Activated T-helper 17 cell treated with anti-CD3 and anti-CD28 coated beads, Interleukin-2, amount 50 U/mL, for 72 hours (primary cell): ENCODE measurements at places on chromosomes 12 and 14.
A peak's percentile ranks its signal among the peaks of the same experiment; 100 is the strongest.

- no peak for ATAC-seq
Observed at GRCh38 chr12:78361683-78362082, 502.9 kb upstream of the SYT1 start.

DNA sequence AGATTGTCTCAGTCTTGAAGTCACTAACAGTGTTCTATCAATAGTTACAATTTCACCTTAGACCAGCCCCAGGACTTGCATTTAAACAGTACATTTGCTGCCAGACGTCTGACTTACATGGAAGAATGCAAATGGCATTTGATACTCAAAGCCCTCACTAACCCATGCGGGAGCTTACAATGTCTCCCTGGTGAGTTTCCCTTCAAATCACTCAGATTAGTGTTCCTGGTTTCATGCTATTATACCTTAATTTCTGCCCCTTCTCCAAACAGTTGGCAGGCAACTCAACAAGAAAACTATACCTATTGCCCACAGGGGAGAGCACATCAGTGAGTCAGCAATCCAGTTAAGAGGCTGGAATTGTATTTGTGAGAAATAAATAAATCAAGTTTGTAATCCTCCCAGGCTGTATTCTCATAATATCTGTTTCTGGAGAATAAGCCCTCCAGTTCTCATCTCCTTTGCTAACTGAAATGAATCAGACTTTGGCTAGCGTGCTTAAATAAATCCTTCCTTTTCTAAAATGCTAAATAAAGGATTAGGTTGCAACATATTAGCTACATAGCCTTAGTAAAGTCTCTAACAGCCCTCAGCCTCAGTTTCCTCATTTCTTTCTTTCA, 23.7 kb downstream of the GSTZ1 start:
- ATAC-seq: no peak

DNA sequence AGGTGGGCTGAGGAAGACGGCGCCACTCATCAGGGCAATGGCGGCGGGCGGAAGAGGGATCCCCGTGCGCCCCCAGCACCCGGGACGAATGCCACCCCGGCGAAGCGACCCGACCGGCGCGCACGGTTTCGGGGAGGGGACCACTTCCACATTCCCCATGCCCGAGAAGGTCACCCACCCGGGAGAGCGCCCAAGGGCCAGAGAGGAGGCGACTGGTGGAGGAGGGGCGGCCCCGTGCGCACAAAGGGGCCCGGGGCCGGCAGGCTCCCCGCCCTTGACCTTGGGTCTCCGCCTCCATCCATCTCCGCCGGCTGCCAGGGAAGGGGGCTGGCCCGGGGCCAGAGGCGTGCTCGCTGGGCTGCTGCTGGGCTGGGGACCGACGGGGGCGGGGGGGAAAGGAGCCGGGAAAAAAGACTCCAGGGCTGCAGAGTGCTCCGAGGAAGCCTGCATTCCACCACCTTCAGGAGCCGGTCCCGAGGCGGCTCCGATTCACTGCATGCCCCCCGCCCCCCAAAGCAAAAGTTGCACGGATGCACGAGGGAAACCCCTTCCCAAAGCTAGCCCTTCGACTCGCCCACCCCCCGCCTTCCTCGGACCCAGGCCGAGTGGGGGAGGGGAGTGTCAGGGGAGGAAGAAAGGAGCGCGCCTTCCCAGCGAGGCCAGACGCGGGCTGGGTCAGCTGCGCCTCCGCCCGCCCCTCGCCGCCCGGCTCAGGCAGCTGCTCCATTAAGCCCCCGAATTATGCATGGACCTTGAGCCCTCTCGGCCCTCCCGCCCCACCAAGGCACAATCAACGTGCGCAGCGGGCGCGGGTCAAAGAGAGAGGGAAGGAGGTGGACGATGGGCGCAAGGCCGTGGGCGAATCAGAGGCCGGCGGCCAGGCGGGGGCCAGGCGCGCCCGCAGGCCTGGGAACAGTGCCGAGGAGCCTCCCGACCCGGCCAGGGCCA, 26.2 kb downstream of the BCL11B start:
- no peak for ATAC-seq

GRCh38 chr12:66352197-66352596, 49.9 kb downstream of the HELB start:
- no peak for ATAC-seq

DNA sequence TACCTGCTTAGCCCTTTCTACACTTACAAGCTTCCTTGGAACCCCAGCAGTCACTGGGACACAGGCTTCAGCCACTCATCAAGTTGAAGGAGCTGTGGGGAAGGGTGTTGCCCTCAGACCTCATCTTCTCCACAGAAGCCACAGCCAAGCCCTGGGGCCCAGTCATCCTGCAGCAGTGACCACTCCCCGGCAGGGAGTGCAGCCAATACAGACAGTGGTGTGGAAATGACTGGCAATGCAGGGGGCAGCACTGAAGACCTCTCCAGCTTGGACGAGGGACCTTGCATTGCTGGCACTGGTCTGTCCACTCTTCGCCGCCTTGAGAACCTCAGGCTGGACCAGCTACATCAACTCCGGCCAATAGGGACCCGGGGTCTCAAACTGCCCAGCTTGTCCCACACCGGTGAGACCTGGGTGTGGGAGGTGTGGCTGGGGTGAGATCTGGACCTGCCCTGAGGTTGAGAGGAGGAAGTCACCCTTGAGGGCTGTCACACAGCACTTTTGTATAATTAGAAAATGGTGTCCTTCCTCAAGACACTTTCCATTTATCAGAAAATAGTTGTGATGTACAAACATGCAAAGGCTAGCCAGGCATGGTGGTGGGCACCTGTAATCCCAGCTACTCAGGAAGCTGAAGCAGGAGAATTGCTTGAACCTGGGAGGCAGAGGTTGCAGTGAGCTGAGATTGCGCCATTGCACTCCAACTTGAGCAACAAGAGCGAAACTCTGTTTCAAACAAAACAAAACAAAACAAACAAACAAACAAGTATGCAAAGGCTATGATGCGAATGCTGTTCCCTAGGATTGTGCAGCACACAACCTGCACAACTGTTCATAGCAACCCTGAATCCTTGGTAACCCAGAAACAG, 9.9 kb downstream of the GLI1 start:
- ATAC-seq: peak; percentile 10

DNA sequence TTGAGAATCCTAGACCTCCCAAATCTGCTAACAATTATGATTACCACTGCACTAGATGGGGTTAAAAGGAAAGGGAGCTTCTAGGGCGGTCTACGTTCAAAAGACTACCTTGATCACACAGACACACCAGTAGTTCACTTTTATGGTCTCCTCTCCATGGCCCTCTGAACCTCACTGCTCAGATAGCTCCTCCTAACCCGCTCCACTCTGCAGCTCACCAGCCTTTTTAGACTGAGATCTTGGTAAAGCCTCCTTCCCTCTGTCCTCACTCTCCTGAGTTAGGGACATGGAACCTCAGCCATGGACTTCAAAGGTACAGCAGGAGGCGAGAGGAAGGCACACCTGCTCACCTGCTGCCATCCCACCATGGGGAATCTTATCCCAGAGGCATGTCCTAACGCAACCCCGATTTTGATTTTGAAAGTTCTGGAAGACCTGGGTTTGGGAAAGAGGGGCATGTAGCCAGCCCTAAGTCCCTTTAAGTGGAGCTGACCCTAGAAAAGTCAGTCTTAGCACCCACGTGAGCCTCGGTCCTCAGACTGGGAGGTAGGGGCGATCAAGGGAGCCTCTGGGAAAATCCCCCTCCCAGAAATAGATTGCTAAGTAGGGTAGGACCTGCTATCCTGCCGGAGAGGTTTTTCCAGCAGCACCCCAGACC, 1.3 kb downstream of the ZNF219 start:
- ATAC-seq: no peak

DNA sequence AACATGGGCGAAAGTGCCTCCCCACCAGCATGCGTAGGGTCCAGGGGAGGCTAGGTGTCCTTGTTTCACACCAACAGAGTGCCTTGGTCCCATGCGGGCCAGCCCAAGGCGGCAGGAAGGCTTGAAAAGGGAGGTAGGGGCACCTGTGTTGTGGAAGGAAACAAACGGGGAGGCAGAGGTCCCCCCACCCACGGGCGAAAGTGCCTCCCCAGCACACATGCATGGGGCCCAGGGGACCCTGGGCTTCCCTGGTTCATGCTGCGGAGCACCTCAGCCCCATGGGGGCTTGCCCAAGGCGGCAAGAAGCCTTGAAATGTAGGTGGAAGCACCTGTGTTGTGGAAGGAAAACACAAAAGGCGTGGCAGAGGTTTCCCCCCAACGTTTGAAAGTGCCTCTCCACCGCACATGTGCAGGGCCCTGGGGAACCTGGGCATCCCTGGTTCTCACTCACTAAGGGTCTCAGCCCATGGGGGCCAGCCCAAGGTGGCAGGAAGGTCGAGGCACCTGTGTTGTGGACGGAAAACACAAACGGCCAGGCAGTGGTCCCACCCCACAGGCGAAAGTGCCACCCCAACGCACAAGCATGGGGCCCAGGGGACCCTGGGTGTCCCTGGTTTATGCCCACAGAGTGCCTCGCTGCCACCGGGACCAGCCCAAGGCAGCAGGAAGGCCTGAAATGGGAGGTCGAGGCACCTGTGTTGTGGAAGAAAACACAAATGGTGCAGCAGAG, 374.7 kb downstream of the ALG10 start:
- no peak for ATAC-seq

DNA sequence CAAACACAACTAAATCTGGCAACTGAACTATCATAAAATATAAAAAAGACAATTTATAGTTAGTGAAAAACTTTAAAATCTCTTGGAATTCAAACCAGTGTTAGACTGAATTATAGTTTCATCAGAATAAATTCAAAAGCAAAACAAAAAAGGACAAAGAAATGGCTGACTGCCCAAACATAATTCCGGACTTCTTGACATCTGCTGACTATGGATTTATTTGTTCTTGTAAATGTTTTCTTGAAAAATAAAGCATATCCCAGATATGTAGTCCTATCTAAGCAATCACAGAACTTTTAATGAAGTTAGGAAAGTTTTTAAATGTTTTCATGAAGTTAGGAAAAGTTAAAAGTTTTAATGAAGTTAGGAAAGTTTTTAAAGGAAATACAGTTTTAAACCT, 45.8 kb upstream of the CNTN1 start:
- no peak for ATAC-seq

GRCh38 chr12:82486524-82487235, 128.4 kb downstream of the METTL25 start:
- no peak for ATAC-seq

DNA sequence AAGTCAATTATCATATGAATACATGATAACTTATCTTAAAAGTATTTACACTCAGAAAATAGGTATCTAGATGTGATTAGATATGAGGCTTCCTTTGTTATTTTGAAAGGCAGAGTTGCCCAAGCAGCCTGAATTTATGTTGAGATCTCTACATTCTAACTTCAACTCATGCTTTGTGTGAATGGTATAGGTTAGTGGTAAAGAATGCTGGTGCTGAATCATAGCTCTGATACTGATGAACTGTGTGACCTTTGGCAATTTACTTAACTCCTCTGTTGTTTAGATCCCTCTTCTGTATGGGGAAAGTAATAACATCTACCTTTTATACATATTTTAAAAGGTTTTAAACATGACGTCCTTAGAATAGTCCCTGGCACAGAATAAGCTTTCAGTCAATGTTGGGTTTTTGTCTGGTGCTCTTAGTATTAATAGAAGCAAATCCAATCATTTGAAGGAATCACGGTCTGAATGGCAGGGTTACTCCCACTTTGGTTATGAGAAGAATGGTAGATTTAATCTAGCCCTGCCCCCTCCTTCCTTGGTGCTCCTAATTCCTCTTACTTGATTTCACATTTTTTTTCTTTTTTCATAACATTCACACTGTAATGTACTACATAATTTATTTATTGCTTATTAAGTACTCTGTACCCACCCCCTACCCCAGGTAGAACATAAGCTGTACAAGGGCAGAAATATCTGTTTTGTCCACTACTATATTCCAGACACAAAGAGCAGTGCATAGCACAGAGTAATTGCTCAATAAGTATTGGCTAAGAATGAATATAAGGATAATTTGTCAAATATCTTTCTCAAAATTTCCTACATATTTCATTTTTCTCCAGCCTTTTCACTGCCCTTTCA, 203.3 kb upstream of the KRR1 start:
- ATAC-seq: peak; percentile 83

GRCh38 chr12:3087758-3088650, 10.8 kb downstream of the TSPAN9 start:
- ATAC-seq: no peak

- no peak for ATAC-seq
Observed at GRCh38 chr14:32657081-32657480, 281.6 kb upstream of the NPAS3 start.

DNA sequence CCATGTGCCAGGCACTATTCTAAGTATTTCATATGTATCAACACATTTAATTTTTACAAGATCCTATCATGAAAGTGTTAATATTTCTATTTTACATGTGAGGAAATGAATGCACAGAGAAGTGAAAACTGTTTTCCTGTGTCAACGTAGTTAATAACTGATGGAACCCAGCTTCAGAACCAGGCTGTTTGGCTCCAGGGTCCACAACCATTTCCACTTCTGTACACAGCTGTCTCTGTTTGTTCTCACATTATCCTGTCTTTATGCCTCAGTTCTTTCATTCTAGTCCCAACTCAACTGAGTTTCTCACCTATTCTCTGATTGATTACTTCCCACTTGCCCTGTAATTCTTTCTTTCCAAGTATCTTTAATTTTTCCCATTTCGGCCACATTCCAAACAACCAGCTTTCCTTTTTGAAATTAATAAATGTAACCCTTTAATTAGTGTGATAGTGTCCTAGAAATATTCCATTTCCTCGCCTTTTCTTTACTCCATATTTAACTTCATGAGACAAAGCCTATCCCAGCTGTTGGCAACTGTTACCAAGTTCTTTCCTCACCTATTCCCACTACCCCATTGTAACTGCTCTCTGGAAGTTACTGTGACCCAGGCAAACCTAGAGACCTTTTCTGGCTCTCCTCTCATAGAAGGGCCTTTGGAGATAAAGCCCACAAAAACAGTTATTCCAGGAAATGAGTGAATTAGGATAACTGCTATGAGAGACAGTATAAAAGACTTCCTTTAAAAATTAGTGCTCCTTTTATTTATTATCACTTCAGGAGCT, 218.7 kb downstream of the RASSF9 start:
- no peak for ATAC-seq

DNA sequence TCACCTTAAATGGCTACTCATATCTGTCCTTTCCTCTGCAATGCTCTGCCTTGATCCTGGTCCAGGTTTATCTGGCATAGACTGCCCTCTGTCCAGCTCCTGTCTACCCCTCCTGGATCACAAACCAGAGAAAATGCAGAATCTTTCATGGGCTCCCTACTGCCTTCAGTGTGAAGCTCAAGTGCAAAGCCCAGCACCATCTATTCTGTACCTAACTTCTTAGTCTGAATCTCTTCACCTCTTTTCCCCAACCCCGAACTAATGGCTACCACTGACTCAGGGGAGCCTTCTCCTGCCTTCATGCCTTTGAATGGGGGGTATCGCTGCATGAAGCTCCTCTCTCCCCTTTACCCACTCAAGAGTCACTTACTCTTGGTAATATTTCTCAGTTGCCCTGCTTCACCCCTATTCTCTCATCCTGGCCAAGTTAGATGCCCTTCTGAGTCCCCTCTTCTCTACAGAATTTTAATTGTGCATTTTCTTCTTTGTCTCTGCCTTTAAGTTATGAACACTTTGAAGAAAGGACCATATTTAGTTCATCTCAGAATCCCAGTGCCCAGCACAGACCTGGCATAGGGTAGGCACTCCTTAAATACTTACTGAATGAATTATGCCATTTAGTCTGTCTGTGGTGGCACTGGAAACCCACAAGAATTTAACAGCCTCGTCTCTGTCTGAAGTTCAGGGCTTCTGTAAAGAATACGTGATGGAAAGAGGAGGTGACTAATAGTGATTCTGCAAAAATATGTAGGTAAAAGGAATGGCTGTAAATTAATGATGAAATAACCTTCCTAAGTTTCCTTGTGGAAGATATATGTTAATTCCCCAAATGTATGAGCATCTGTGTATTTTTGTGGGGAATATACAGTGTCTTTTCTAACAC, 191.3 kb upstream of the AMIGO2 start:
- peak; percentile 86 for ATAC-seq

GRCh38 chr14:92033906-92034687, 5.8 kb downstream of the TRIP11 start:
- no peak for ATAC-seq
